Stimulated activated CD8-positive, alpha-beta memory T cell treated with anti-CD3 and anti-CD28 coated beads, Interleukin-4, amount 100 ng/mL, for 1 hour (primary cell): ENCODE measurements at places on chromosomes 3 and 15.

DNA sequence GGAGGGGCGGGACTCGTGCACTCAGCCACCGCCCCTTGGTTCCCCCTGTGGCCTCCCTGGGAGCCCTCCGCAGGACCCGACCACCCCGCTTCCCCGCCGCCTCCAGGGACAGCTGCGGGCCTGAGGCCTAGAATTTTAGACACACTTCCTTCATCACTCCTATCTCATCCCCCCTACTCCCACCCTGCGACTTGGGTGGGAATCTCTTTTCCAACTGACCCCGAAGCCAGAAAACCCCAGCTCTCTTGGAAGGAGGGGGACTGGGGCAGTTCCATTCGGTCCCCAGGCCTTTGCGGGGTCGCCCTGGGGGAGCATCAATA is 289 bp upstream of the TFDP2 start:
- DNase-seq, result no peak

DNA sequence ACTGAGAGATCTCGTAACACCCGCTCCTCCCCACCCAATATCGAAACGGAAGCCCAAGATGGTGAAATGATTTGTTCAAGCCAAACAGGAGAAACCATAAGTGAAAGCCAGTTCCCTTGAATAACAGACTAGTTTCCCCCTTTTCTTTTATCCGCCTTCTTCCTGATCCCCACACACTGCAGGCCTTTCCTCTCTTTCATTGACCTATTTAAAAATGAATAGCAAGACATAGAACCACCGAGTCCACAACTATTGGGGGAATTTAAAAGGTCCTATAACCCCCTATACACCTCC is 382 bp upstream of the COX17 start:
- DNase-seq, result no peak

DNA sequence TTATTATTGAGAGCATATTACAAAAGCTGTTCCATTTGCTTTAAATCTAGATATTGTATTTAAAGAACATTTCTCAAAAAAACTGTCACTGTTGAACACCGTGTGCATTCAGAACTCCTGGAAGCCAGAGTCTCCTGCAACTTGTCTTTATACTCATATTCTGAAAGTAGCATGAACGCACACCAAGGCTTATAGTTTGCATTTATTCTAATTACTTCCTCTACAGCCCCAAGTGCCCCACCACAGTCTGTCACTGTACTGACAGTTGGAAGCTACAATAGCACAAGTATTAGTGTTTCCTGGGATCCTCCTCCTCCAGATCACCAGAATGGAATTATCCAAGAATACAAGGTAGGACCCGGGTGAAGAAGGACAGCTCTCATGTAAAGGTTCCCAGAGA is 537.4 kb downstream of the ROBO2 start:
- DNase-seq, result no peak

- no peak for DNase-seq
Measured at GRCh38 chr3:2166552-2166951, 67.9 kb downstream of the CNTN4 start.

DNA sequence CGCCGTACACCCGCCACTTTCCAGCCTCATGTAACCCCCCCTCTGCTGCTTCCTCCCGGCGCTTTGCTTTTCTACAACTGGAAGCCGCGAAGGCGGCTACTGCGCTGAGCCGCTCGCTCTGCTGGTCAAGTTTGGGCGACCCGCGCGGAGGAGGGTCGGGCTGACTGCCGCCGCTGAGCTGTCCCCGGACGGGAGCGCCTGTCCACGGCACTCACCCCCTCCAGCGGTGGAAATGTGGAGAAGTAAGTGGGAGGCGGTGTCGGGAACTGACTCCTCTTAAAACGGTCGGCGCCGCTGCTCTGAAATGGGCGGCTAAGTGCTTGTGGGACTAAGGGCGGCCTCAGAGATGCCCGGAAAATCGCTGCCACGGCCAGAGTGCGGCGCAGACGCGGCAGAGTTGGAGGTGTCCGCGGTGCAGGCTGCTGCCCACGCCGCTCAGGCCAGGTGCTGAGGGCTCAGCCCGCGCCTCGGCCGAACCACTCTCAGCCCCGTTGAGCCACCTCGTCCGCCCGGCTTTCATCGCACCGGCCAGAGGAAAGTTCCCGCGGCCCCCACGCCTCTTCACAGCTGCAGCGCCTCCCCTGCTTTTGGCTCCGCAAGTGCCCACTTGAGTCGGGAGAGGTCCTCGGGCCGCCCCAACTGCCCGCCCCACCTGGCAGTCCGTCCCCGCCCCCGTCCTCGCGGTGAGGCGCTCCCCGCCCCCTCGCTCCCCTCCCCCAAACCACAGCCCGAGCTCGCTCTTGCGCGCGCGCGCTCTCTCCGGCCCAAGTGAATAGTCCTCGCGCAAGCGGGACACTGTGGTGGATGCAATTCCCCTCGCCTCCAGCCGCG is at the start of gene EPHA6:
Gene EPHA6 (plus strand): TSS at position 775 of the 831 bp plus-strand sequence.
- no peak for DNase-seq

DNA sequence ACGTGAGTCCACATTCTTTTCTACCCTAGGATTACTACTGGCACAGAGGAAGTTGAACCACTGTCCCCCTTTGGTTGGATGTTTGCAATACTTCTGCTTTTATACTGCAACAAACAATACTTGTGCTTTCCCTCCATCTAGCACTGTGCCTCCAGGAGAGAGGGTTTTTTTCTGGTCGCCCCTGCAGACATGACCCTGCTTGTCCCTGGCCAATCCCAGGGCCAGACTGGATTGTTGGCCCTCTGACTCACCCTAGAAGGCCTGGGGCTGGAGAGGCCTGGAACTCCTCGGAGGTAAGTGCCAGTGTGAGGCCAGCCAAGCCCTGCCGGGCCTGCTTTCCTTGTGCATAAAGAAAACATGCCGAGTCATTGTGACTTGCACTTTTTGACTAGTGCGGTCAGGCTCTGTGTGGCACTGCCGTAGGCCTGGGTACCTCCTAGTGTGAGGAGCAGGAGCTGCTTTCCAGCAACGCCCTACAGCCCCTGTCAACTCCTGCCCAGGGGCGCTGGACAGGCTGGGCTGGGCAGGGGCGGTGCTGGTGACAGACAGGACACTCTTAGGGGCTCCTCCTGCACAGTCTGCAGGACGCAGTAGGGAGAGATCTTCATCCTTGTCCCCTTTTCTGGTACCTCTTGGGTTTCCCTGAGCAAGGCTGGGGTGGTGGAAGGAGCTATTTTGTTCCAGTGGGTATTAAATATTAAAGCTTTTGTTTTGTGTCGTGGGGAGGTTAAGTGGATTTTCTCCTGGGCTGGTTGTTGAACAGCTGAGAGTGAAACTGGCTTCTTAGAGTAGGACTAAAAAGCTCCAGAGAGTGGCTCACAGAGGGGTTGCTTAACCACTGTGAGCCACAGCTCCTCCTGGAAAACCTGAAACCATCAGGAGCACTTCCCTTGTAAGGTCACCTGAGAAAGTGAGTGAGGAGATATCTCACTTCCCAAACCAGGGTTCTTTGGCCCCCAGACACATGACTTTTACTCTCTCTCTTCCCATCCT is 14.4 kb upstream of the TKT start:
- no peak for DNase-seq

- no peak for DNase-seq
Measured at GRCh38 chr3:22846566-22846965, 356.6 kb upstream of the UBE2E2 start.

DNA sequence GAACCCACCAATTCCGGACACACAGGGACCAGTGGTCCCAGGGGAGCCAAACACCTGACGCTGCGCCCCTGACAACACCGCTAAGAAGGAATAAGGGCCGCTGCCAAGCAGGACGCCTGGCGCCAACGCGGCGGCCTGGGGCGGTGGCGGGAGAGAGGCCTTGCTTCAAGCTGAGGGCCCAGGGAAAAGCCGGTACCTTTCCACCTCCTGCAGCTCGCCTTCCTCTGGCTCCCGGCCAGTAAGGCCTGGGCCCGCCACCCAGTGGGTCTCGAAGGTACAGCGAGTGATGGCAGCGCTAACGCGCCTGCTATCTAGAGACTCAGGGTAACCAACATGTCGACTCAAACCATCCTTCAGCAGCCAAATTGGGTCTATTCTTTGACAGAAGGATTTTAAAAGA is 1074.1 kb downstream of the SI start:
- no peak for DNase-seq

GRCh38 chr3:58996730-58997129 is 53.1 kb downstream of the CFAP20DC start:
- no peak for DNase-seq

DNA sequence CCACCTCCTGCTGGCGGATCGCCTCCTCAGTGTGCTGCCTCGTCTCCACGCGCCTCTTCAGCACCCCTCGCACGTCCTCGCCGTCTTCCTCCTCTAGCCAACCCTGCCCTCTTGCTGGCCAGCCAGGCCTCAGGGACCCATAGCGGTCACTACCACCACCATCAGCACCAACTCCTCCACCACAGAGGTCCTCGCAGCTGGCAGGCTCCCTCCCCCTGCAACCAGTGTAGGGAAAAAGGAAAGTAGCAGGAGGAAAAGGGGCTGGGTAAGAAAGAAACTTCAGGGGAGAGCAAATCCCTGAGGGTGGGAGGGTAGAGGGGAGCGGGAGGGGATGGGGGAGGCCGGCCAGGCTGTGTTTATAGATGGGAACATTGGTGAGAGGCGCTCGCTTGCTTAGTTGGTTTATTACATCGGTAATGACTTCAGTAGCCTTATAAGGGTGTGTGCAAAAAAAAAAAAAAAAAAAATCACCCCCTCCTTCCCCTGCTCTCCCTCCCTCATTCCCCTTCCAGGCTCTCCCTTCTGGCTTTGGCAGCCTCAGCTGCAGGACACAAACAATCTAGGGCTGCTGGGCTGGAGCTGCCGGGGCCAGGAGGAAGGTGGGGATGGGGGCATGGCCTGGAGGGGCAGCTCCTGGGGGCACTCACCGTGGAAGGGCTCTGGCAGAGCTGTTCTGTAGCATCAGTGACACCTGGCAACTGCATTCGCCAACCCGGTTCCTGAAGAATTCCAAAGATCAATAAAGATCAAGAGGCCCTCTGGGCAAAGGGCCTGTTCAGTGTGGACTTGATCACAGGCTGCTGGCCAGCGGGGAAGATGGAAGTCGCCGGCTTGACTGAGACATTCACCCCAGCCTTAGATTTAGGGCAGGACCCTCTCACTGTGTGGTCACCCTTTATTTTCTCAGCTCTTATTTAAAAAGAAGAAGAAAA is 116.2 kb upstream of the HACD2 start:
- no peak for DNase-seq

- DNase-seq, result no peak
Measured at GRCh38 chr15:39040861-39041260, 476.2 kb upstream of the RASGRP1 start.
